Keratinocyte (primary cell): ENCODE measurements at places on chromosomes 16 and 17.

GRCh38 chr17:31488264-31488981 is 96.9 kb downstream of the RAB11FIP4 start:
- no peak for DNase-seq

GRCh38 chr16:75225092-75225491 is 6.3 kb downstream of the CTRB1 start:
- DNase-seq = no peak

GRCh38 chr17:82980632-82981031 is 98.8 kb upstream of the METRNL start:
- DNase-seq = no peak

DNA sequence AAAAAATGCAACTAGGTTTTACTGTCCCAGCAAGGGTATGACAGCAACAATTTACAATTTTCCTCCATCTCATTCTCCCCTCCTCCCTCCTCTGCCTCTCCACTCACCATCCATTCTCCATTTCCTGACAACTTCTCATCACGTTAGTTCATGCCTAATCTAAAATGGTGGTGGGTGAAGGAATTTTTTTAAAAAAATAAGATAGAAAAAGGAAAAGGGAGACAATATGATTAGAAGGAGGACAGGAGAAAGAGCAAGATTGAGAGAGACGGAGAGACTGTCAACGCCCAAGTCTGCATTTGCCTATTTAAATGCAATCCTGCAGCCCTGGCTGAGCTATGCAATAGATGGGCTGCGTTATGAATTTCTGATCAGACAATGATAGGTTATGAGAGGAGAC is 380.7 kb upstream of the PSMD7 start:
- DNase-seq = no peak

- no peak for DNase-seq
Observed at GRCh38 chr16:3876695-3877094, 3.8 kb downstream of the CREBBP start.

DNA sequence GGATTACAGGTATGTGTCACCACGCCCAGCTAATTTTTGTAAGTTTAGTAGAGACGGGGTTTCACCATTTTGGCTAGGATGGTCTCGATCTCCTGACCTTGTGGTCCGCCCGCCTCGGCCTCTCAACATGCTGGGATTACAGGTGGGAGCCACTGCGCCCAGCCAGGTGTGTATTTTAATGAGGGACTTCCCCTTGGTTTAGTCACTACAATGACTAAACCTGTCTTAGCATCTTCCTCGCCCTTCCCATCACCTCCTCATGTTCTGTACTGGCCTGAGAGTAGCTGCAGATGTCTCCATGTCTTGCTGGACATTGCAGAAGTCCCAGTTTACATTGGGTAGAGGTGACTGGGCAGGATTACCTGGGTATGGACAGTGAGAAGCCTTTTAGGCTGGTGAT is 9.6 kb downstream of the SLC7A6 start:
- DNase-seq = no peak

DNA sequence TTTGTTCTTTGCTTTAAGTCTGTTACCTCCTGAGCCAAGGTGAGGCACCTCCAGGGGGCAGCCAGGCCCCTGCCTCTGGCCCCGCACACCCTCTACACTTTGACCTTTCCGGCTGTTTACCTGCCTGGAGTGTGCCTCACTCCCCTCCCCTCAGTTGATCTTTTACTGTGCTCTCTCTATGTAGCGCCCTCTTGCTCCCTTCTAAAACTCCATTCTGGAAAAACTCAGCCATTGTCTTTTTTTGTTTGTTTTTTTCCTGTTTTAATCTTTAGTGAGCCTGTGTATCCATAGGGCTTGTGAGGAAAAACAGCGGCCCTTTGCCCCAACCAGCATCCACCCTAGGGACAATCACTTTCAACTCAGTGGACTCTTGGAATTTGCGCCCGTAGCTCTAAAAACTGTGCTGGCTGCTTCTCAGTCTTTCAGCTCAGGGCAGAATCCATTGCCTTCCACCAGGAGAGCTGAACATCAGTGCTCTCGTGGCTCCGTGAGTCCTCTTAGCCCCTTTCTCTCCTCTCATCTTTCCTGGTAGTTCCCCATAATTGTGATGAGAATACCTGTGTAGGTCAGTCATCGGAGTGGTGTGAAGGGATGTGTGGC is 4.3 kb downstream of the AMDHD2 start:
- DNase-seq = no peak

DNA sequence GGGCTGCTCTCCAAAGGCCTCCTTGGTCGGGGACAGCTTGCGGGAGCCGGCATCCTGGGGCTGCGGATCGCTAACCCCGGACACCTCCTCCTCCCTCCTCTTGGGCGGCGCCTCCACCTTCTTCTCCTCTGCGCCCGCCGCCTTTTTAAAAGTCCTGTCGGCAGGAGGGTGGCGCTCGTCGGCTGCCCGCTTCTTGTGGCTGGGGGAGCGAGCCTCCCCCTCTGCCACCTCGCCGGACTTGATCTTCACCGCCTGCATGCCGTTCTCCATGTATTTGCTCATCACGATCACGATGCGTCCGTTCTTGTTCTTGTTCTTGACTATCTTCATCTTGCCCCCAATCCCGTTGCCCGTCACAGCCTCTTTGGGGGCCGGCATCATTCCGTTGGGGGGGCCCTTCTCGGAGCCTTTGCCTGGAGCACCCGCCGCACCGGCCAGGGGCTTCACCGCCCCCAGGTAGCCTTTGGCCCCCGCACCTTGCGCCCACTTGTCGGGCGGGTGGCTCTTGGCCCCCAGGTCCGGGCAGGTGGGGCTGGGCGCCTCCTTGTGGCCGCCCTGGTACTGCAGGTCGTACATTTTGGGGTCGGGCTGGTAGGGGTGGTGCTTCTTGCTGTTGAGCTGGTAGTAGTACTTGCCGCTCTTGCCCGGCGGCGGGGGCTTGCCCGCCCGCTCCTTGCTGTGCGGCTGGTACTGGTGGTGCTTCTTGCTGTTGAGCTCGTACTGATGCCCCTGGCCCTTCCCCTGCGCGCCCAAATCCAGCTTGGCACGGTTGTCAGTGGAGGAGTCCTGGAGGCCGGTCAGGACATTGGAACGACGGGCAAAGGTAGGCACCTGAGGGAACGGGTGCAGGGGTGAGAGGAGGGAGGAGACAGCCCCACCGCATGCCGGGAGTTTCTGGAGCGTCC is 4.4 kb downstream of the CBX4 start:
- no peak for DNase-seq

GRCh38 chr17:42901535-42902229 is 1.1 kb downstream of the G6PC1 start:
- DNase-seq = no peak

DNA sequence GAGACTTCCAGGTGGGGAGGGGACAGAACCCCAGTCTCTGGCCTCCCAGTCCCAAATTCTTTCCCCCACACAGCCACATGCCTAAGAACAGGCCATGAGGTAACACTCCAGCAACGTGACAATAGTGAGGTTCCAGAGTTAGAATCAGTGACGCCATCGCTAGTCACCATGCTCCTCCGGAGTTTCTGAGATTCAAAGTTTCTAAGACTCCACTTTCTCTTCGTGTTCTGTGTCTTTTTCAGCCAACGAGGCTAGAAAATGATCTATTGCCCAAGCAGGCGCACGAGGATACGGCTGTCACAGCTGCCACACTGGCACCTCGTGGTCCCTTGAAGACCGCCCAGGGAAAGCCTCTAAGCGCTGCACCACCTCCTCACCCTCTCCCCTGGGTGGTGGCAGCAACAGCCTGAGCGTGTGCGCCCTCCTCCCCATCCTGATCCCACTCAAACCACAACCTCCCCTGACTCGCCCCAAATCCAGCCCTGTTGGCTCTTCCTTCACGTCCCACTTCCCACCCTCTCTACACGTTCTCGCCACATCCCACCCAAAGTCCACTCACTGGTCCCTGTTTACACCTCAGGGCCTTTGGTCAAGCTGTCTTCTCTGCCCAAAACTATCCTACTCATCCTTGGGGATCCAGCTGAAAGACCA is 1.0 kb downstream of the MCRIP1 start:
- no peak for DNase-seq

DNA sequence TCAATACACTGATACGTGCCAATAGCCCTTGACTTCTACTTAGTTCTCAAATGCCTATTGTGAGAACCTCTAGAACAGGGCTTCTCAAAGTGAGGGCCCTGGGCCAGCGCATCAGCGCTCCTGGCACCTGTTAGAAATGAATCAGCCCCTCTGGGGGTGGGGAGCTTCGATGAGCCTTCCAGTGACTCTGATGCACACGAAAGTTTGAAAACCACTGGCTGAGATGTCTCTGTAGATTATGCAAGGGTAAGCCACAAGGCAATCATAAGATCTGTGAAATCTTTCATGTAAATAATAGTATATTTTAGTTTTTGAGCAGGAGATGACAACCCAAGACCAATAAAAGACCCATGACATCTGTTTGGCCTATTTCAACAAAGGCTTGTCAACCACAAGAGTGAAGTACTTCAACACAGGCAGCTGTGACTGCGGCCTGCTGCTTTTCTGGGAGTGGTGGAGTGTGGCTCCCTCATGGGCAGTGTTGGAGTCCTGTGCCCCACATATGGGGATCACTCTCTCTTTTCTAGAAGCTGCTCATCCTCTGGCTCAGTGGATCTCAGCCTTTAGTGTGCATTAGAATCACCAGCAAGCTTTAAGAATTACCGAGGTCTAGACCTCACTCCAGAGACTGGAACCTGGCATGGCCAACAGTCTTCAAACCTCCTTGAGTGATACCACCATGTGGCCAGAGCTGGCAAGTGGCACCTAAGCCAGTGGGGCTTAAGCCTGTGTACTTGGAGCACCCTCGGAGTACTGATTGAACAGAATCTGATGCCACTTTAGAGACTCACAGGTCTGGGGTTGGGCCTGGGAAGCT is 5.8 kb downstream of the MTHFSD start:
- no peak for DNase-seq

- DNase-seq = no peak
Observed at GRCh38 chr16:89095491-89095951, 1.9 kb downstream of the ACSF3 start.

GRCh38 chr17:50817838-50818237 is 17.5 kb upstream of the WFIKKN2 start:
- DNase-seq = peak; percentile 83

DNA sequence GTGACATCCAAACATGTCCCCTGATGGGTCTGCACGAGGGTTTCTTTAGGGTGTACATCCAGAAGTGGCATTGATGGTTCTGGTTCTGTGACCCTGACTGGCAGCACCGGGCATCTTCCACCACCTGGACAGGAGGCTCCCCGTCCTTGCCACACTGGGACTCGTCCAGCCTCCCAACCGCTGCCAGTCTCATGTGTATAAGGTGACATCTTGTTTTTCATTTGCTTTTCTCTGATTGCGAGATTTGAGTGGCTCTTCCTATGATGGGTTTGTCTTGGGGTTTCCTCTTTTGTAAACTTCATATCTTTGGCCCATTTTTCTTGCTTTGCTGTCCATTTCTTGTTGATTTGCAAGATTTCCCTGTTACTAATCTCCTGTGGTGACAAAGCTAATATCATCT is 9.2 kb upstream of the LIMD2 start:
- no peak for DNase-seq

DNA sequence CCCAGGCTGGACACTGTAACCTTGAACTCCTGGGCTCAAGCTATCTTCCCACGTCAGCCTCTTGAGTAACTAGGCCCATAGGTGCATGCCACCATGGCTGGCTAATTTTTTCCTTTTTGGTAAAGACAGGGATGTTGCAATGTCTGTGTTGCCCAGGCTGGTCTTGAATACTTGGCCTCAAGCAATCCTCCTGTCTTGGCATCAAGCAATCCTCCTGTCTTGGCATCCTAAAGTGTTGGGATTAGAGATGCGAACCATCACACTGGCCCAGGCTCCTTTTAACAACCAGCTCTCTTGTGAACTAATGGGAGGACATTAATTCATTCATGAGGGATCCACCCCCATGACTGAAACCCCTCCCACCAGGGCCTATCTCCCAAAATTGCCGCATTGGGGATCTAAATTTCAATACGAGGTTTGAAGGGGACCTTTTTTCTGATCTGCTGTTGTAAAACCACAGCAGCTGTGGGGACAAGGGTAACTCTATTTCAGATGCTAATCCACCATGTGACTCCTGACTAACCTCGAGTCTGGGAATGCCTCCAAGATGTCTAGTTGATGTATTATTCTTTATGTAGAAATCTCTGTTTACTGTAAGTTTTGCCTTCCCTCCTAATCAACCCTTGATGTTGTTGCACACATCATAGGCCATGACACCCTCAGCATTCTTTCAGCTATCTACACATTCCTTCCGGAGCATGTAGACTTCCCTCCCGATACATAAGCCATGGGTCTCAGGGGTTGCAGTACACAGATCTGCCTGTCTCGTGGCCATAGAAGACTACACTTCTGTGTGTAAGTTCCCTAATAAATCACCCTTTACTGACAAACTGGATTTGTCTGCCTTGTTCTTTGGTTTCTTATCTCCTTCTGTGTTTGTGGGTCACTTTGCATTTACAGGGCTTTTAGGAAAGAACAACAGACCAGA is 37.6 kb downstream of the RNF112 start:
- DNase-seq = no peak

DNA sequence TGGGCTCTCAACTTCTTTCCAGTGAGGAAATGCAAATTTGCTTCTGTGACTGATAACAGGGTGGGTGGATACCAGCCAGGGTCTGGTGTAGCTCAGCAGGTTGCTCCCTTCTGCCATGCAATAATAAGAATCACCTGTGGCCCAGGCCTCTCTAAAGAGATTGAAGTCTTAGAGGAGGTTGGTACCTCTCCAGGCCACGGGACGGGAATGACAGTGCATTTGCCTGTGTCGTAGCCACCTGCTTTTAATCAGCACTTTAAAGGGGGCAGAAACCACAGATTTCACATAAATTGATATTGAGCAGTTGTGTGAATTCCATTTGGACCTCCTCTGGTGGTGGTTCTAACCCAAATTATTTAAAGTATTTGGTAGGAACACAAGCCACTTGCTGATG is 246.9 kb downstream of the PRKCA start:
- DNase-seq = no peak

DNA sequence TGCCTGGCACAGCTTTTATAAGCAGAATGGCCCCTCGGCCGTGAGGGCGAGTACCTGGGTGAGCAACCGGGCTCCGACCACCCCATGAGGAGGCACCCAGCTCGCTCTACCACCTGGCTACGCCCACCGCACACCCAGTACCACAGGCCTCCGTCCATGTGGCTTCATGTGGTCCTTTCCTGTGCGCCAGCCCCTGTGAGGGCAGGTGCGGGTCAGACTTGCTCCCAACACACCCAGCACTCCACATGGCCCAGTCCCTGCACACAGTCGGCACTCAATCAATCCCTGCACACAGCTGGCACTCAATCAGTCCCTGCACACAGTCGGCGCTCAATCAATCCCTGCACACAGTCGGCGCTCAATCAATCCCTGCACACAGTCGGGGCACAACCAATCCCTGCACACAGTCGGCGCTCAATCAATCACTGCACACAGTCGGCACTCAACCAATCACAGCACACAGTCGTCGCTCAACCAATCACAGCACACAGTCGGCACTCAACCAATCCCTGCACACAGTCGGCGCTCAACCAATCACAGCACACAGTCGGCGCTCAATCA is 4.0 kb downstream of the C1QTNF8 start:
- no peak for DNase-seq

- no peak for DNase-seq
Observed at GRCh38 chr17:33154869-33155455, 138.1 kb downstream of the ASIC2 start.
